ENCODE measurements at places on chromosomes 2 and 18. TPM values are rescaled to one million over a fixed set of nuclear protein-coding genes. Genes with fewer than 3 reads are reported as not detected.

Gene TUBB8B
- not detected for polyA plus RNA-seq

Gene C2orf78
- polyA plus RNA-seq = not detected

Gene PROC
- polyA plus RNA-seq = not detected

Gene AQP12A
- polyA plus RNA-seq = not detected

Gene PPIL3
- polyA plus RNA-seq = 40.8 TPM

Gene WNT6
- not detected for polyA plus RNA-seq

Gene RGPD3
- 0.07 TPM for polyA plus RNA-seq

Gene RIT2
- not detected for polyA plus RNA-seq

Gene APCDD1
- not detected for polyA plus RNA-seq

Gene PROKR1
- not detected for polyA plus RNA-seq

Gene ANKRD53
- polyA plus RNA-seq = 0.72 TPM

Measured in AG04450 (cell line).